ENCODE measurements at places on chromosomes 12 and 14. TPM values are rescaled to one million over a fixed set of nuclear protein-coding genes. Genes with fewer than 3 reads are reported as not detected.

GRCh38 chr14:101098177-101098576 is 194.7 kb upstream of the RTL1 start:
- no peaks in the 10 kb centered on the region for H3K27me3 ChIP-seq
- no peak for DNase-seq
- H3K27ac ChIP-seq: no peak overlapping the region
- H3K4me1 ChIP-seq: no peaks in the 10 kb centered on the region
- no peaks in the 10 kb centered on the region for H3K36me3 ChIP-seq

- H3K27ac ChIP-seq: no peak overlapping the region
- peaks cover 10% of the 10 kb centered on the region for H3K4me1 ChIP-seq
- no peaks in the 10 kb centered on the region for H3K36me3 ChIP-seq
- H3K4me3 ChIP-seq: no peak overlapping the region
Measured at GRCh38 chr12:1320021-1320420, 274.4 kb downstream of the FBXL14 start.

GRCh38 chr14:42141328-42141727 is 534.7 kb downstream of the LRFN5 start:
- H3K4me1 ChIP-seq: no peaks in the 10 kb centered on the region
- no peaks in the 10 kb centered on the region for H3K27me3 ChIP-seq
- DNase-seq: no peak
- no peak overlapping the region for H3K4me3 ChIP-seq
- H3K36me3 ChIP-seq: no peaks in the 10 kb centered on the region

DNA sequence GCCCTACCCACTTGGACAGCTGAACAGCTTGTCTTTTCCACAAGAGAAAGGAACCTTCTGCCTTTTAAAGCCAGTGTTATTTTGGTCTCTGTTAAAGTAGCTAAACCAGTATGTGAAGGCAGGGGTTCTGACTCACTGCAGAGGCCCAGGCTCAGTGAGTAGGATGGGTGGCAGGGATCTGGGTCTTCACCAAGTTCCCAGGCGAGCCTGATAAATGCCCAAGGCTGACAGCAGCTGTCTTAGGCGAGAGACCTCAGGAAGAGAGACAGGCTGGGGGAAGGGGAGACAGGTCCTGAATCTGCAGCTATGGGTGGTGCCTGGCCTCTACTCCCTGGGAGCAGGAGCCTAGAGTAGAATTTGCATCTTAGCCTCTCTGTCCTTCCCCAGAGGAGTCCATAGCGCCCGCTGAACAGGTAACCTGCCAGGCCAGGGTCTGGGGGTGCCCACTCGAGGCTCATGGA is 18.1 kb upstream of the KIF26A start:
- no peak for DNase-seq
- H3K36me3 ChIP-seq: no peaks in the 10 kb centered on the region
- no peak overlapping the region for H3K4me3 ChIP-seq
- H3K27me3 ChIP-seq: peaks cover 9% of the 10 kb centered on the region
- H3K27ac ChIP-seq: no peak overlapping the region

DDX23 gene
- total RNA-seq: 78.8 TPM

GRCh38 chr12:6699989-6700645 is 498 bp downstream of the PIANP start:
- H3K4me1 ChIP-seq: peaks cover 15% of the 10 kb centered on the region
- H3K27me3 ChIP-seq: no peaks in the 10 kb centered on the region
- H3K4me3 ChIP-seq: peak overlapping the region; percentile 37

GRCh38 chr12:34606749-34607519 is 584.6 kb downstream of the ALG10 start:
- no peak overlapping the region for H3K4me3 ChIP-seq
- no peaks in the 10 kb centered on the region for H3K4me1 ChIP-seq
- no peaks in the 10 kb centered on the region for H3K36me3 ChIP-seq
- no peak overlapping the region for H3K27ac ChIP-seq
- no peaks in the 10 kb centered on the region for H3K27me3 ChIP-seq

GRCh38 chr12:23217667-23218066 is 592.7 kb downstream of the ETNK1 start:
- H3K27me3 ChIP-seq: no peaks in the 10 kb centered on the region
- no peaks in the 10 kb centered on the region for H3K4me1 ChIP-seq
- no peak overlapping the region for H3K27ac ChIP-seq
- DNase-seq: no peak

DNA sequence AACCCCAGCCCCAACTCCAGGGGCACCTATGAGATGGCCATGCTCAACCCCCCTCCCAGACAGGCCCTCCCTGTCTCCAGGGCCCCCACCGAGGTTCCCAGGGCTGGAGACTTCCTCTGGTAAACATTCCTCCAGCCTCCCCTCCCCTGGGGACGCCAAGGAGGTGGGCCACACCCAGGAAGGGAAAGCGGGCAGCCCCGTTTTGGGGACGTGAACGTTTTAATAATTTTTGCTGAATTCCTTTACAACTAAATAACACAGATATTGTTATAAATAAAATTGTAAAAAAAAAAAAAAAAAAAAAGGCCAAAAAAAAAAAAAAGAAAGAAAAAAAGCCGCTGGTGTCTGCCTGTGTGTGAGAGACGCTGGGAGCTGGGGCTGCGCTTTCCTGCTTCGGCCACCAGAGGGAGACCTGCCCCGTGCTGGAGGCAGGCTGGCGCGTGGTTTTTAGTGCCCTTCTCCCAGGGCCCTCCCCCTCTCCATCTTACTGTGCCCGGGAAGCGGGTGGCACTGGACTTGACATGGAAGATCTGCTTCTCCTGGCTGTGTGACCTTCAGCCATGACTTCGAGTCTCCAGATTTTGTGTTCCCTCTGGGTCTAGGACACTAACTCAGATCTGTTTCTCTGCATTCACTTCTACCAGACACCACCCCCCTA is 3.4 kb upstream of the NXPH4 start:
- no peak overlapping the region for H3K4me3 ChIP-seq
- H3K4me1 ChIP-seq: peaks cover 31% of the 10 kb centered on the region
- H3K27me3 ChIP-seq: peaks cover 31% of the 10 kb centered on the region
- H3K27ac ChIP-seq: no peak overlapping the region
- peaks cover 32% of the 10 kb centered on the region for H3K36me3 ChIP-seq
- DNase-seq: peak; percentile 92

GRCh38 chr14:89641495-89642175 is 224.6 kb upstream of the FOXN3 start:
- H3K4me1 ChIP-seq: no peaks in the 10 kb centered on the region
- no peak for DNase-seq
- H3K27me3 ChIP-seq: no peaks in the 10 kb centered on the region
- H3K4me3 ChIP-seq: no peak overlapping the region
- no peak overlapping the region for H3K27ac ChIP-seq

PRPF40B gene
- 63.9 TPM for total RNA-seq

- H3K36me3 ChIP-seq: no peaks in the 10 kb centered on the region
- DNase-seq: no peak
- no peak overlapping the region for H3K4me3 ChIP-seq
- H3K27me3 ChIP-seq: no peaks in the 10 kb centered on the region
- no peak overlapping the region for H3K27ac ChIP-seq
Measured at GRCh38 chr14:21518725-21519124, 7.4 kb downstream of the SALL2 start.

Data from upper lobe of left lung (tissue), 6 donors.